GM06990 (cell line): ENCODE measurements at places on chromosomes 1 and 21.

DNA sequence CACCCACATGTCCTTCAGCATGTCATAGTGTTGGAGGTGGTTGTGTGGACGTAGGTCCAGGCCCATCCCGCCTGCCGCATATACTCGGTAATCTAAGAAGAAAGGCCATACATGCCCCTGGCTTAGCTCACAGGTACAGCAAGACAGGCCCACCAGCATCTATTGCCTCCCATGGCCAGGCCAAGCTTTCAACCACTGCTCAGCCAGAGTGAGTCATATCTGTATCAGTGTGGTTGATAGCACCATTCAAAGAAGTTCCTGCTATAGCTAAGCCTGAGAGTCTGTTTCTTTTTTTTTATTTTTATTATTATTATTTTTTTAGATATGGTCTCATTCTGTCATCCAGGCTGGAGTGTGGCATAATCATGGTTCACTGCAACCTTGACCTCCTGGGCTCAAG, 17.0 kb downstream of the KLHDC8A start:
- peak; percentile 59 for DNase-seq

GRCh38 chr1:41485605-41486004, 1.1 kb upstream of the EDN2 start:
- no peak for DNase-seq

GRCh38 chr1:92159593-92159992, 58.1 kb upstream of the C1orf146 start:
- no peak for DNase-seq

DNA sequence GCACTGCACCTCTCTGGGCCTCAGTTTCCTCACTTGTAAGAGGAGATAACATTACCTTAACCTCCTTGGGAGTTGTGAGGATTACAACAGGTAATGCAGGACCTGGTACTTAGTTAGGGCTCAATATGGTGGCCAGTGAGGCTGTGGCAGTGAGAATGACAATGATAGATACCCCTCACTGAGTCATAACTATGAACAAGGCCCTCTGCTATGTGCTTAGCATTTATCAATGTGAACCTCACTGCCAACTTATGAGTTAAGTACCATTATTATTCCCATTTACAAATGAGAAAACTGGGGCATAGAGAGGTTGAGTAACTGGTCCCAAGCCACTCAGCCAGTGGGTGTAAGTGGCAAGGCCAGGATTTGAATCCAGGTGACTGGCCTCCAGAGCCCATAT, 64.4 kb downstream of the HMGB4 start:
- no peak for DNase-seq

- DNase-seq: no peak
These were observed 98.3 kb downstream of the BACH1 start for GRCh38 chr21:29396951-29397455.
